Renal pelvis (tissue), 12 donors: ENCODE measurements at places on chromosomes 3 and 15. TPM values are rescaled to one million over a fixed set of nuclear protein-coding genes. Genes with fewer than 3 reads are reported as not detected.

DNA sequence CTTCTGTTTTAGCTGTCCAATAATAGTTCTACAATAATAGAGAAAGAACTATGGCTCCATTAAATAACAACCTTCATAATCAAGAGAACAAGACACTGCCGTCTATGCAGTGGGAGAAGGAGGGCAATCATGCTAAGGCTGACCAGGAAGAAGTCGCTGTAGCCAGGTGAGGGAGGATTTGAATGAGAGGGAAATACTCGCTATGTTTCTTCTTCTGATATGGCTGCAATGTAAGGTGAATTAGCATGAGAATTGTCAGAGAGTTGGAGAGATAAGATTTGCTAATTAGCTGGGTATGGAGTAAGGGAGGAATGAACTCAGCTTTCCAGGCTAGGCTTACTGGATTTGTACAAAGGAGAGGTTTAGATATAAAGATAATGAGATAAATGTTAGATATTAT is 555.4 kb upstream of the ZNF385D start:
- no peak for DNase-seq

- no peak for DNase-seq
Observed at GRCh38 chr3:24495326-24495994, 810 bp upstream of the THRB start.

DNA sequence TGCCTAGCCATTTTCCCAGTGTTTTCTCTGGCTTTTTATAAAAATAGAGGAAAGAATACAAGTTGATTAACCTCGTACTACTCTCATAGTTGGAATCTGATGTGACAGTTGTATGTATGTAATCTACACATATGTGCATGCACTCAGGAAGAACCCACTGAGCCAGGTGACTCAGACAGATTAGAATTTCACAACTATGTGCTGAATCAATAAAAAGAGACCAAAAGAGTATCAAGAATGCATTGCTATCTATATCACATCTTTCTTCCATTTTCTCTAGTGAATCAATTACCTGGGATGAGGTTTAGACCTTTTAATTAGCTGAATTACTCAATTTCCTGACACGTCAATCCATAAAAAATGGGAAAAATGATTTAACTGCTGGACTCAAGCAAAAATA is 319.3 kb upstream of the ATP10A start:
- no peak for DNase-seq

GRCh38 chr3:9732080-9732739 is 675 bp downstream of the BRPF1 start:
- DNase-seq, result peak; percentile 8

DNA sequence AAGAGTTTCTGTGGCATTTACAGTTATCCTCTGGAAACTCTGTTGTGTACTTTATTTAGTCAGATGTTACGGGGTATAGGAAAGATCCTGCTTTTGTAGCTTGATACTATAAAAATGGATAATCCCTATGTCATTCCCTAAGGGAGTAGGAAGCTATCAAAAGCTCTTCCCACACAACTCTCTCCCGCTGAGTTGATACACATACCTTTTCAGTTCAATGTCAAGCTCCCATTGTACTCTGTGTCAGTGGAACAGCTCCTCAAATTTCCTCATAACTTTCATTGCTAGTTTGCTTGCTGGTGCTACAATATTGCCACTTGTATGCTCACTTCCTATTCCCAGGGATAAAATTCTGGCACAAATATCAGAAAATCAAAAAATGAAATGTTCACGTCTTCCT is 893.3 kb upstream of the GBE1 start:
- DNase-seq, result no peak

- peak; percentile 23 for DNase-seq
Observed at GRCh38 chr3:68751888-68752287, 180.5 kb downstream of the TAFA4 start.

DNA sequence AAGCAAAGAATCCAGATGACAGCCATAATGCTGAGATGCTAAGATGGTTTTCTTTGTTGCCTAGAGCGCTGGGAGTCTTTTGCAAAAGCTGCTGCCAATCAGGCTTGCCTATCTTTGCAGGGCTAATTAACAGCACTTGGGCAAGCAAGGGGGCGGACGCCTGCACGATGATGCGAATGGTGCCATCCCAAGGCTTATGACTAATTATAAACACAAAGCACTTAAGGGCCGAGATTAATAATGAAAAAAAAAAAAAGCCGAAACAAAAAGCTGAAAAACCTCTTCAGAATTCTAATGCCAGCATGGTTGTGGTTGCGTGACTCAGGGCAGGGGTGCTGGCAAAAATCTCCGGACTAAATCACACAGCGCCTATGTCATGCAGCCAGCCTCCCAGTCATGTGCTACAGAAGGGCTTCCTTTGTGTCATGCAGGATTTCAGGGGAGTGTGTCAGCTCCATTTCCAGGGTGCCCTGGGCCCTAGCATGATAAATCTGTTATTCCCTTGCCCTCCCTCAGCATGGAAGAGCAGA is 185.0 kb upstream of the ANKRD28 start:
- no peak for DNase-seq

GRCh38 chr15:60793656-60794055 is 314.7 kb upstream of the ICE2 start:
- no peak for DNase-seq

DNA sequence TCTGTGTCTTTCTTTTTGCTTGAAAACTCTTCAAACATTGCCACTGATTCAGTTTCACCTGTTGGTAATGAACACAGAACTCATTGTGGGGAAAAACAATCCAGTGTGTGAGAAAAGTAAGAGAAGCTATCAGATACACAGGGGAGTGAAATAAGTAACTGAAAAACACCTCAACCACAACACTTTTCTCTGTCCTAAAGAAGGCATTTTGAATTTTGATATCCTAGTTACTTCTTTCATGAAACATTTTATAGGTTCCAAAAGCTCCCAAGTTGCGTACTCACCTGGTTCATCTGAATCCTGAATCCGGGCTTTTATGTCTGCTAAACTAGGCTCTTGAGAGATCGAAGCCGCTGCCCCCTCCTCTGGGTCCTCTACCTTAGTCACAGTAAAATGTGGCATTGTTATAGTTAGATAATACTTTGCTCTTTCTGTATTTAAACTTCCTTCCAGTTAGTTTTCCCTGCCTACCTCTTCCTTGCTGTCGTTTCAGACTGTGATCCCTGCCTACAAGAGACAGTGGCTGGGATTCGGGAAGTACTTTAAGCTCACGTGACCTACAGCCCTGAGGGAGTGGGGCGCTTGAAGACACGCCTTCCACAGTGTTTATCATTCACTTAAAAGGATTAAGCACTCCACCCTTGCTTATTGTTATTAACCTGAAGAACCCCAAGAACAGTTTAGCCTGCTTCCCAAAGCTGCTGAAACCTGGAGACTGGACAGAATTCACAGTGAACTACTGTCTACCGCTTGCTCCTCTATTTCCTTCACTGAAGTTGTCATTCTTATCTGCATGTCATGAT is 19.1 kb downstream of the SLC12A6 start:
- DNase-seq, result peak; percentile 52

DNA sequence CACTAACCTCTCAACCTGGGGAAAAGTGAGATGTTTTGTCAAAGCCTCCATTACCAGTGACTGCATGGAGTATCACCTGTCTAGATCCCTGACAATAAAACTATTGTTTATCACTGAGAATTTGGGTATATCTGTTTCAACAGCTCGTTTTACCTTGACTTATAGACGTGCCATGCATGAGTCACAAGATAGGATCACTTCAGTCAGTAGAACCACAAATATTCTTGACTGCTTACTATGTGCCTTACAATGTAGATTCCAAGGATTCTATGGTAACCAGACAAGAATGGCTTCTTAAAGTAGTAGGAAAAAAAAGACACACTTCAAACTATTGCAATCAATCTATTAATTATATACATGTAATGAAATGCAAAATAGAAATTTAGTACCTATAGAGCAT is 55.7 kb upstream of the GRM7 start:
- DNase-seq, result no peak

GRCh38 chr3:181622365-181622764 is 89.4 kb upstream of the SOX2 start:
- DNase-seq, result no peak

GRCh38 chr3:67832817-67833216 is 178.4 kb upstream of the SUCLG2 start:
- DNase-seq, result no peak

- no peak for DNase-seq
Observed at GRCh38 chr15:99344639-99345038, 93.4 kb downstream of the LRRC28 start.

- no peak for DNase-seq
Observed at GRCh38 chr15:26372706-26373105, 400.2 kb downstream of the GABRB3 start.

- DNase-seq, result no peak
Observed at GRCh38 chr3:12791430-12791829, 5.0 kb upstream of the CAND2 start.

DNA sequence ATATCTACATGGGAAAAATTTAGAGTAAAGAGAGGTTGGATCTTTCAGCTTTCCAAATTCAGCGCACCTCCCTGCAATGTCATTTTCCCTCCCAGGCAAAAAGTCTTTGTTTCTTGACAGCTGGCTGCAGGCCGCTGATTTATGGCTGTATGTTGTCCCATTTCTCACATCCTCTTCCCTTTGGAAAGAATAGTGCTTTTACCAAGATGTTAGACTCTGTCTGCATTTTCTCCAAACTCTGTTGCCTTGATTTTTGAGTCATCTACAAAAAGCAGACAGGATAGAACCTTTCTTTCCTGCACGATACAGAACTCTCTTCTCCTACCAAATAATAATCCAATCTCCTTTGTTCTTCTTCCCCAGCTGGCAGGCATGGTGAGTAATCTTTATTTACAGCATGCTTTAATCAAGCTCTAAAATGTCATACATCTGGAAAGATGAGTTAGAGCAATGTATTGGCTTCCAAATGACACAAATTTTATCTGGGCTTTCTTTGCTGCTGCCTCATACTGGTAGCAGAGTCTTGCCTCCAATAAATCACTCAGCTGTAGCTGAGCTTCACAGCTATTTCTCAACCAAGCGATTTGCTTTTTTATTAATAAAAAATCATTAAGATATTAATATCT is 101.9 kb downstream of the PIK3R4 start:
- DNase-seq, result no peak

DNA sequence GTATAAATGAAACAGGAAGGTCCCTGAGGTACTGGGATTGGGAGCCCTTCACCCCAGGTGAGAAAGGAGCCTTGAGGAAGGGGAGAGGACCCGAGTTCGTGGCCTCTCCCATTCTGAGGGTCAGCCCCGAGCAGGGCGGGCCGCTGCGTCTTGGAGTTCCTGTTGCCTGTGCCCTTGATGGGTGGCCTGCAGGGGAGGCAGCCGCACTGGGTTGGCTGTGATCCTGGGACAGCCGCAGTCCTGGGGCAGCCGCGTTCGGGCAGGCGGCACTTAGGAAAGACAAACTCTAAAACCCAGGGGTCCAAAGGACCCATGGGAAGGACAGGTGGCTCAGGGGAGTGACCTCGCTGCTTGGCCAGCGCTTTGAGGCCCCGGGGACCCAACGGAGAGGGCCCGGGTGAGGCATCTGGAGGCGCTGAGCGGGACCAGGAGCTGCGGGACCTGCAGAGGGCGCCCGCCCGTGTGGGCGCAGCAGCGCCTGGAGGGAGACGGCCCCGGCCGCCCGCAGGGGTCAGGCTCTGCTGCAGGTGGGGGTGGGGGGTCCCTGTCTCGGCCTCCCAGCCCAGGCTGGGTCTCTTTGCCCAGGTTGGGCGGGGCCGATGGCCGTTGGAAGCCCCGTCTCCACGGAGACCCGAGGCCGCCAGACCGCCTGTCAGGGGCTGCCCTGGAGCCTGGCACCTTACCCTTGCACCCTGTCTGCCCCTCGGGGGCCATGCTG is 65.1 kb downstream of the HMCES start:
- no peak for DNase-seq

GRCh38 chr3:141940194-141940776 is 63.8 kb downstream of the ATP1B3 start:
- peak; percentile 21 for DNase-seq

DNA sequence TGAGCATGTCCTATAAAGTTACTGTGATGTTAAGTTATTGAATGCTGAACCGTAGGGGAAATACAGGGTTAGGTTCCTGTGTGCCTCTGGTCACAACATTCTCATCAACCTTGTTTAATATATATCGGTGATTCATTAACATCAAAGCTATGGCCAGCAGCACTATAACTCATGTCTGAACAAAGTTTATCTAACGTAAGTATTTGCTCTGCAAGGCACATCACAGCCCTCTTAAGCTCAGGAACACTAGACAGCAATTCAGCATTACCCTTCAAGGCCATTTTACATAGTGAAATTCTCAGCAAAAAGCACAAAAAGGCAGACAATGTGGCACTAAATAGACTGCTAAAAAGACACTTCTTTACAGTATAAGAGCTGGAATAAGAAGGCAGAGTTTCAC is 48.2 kb upstream of the FNDC3B start:
- DNase-seq, result no peak

- DNase-seq, result no peak
Observed at GRCh38 chr15:66730168-66731021, 28.4 kb downstream of the SMAD6 start.

- no peak for DNase-seq
Observed at GRCh38 chr15:74423431-74424257, 10.1 kb downstream of the SEMA7A start.

DNA sequence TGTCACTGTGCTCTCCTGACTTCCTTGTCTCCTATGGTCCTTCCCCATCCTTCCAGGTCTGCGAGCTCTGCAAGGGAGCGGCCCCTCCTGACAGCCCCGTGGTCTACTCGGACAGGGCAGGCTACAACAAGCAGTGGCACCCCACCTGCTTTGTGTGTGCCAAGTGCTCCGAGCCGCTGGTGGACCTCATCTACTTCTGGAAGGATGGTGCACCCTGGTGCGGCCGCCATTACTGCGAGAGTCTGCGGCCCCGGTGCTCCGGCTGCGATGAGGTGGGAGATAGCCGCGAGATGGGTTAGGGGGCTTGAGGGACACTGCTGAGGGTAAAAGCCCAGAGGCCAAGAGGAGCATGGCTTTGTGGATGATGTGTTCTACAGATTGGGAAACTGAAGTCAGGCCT is 63.8 kb downstream of the LMCD1 start:
- no peak for DNase-seq

The DISP2 gene
- polyA plus RNA-seq, result 0.16 TPM

The FRMD4B gene
- 48.3 TPM for polyA plus RNA-seq

The ARHGEF26 gene
- 16.6 TPM for polyA plus RNA-seq

The PIAS1 gene
- polyA plus RNA-seq, result 54.6 TPM

The ZMYND10 gene
- polyA plus RNA-seq, result 3.4 TPM

The GRK7 gene
- polyA plus RNA-seq, result 0.13 TPM

The EIF4A2 gene
- 864 TPM for polyA plus RNA-seq

The SAMMSON gene
- polyA plus RNA-seq, result not detected

The FAM3D gene
- 2.5 TPM for polyA plus RNA-seq

The BFSP2 gene
- 0.13 TPM for polyA plus RNA-seq

The SHF gene
- polyA plus RNA-seq, result 19.2 TPM
